ENCODE measurements at places on chromosomes 12 and 14.

GRCh38 chr12:132171968-132172521, 27.8 kb downstream of the NOC4L start:
- peak; percentile 61 for DNase-seq

DNA sequence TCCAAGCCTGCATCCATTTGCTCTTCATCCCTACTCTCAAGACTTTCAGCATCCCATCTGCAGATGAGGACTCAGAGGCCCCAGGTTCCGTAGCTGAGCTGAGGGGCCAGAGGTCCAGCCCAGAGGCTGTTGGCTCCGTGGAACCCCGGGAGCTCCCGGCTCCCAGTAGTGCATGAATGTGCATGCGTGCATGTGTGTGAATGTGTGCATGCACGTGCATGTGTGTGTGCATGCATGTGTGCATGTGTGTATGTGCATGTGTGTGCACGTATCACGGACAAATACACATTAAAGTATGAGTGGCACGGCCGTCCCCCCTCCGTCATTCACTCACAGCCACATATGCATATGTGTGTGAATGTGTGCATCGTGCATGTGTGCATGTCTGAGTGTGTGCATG, 149.9 kb downstream of the KIF26A start:
- no peak for DNase-seq

DNA sequence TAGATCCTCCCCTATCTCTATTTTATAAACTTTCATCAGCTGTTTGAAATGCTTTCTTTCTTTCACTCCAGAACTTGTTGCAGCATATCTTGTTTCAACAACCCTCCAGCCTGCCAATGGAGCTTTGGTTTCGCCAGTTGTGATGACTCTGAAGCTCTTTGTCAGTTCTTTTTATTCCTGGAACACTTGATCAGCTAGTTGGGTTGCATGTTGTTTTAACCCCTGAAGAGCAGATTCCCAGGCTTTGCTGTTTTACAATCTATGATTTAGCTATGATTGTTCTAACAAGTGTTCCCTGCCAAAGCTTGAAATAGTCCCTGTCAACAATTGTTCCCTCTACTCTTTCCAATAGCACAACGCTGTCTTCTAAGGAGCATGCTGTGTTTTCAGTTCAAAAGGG, 50.6 kb upstream of the FUT8 start:
- DNase-seq, result no peak

DNA sequence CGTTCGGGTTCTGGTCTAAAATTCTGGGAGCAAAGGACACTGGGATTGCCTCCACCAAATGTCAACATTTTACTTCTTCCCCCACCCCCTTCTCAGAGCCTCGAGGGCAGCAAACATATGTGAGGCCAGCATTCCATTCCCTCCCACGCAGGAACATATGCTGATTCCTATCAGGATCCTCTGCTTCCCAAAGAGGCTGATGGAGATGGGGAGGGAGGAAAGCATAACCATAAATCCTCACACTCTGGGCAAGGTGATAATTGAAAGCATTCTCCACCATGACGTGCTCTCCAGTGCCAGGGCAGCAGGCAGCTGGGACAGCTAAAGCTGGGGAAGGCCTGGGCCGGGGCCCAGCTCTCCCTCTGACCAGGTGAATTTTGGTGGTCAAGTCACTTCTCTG, 395.0 kb downstream of the ZFP36L1 start:
- DNase-seq, result no peak

GRCh38 chr12:102120886-102121285, 903 bp downstream of the PARPBP start:
- DNase-seq, result no peak

DNA sequence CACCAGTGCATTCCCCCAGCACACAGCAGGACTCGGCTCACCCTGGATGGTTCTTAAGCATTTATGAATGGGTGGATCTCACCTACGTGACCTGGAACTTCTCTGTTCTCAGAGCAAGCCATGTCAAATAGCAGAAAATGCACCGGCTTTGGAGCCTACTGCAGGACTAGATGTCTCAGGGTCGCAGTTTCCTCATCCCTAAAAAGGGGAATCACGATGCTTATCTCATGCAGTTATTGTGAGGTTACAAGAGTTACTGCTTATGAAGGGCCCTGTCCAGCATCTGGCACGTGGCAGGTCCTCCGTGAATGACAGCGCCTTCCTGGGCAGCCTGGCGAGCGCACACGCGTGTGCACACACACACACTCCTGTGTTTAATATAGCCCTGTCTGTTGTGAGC, 128.5 kb downstream of the ETV6 start:
- no peak for DNase-seq

- DNase-seq, result no peak
Measured at GRCh38 chr12:96083020-96083719, 47.8 kb upstream of the LTA4H start.

- DNase-seq, result no peak
Measured at GRCh38 chr14:50773632-50774541, 57.1 kb downstream of the NIN start.

DNA sequence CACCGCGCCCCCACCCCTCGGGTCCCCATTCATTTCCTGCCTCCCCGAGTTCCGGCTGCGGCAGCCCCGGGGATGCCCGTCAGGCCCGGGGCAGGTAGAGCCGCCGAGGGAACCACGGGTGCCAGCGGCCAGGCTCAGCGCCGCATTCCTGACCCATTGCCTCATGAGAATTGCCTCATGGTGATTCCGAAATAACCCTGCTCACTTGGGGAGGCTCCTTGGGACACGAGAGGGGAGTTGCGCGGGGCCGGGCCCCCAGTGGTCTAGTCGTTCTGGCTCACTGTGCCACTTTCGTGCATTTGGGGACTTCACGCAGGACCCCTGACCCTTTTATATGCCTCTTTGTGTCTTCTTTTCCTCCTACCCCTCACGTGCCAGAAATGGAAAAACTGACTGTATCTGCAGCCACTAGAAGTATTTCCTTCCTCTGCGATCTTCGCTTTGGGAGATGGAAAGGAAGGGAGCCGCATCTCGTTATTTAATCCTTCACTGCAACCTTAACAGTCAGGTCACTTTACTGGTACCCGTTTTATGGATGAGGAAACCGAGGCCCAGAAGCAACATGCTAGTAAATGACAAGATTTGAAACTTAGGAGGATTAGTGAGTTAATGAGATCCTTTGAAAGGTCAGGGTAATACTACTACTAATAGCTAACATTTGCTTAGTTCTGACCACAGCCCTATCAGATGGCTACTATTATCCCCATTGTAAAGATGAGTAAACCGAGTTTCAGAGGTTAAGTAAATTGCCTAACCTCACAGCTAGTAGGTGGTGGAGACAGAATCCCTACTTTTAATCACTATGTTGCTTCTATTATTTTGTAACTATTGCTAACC, 768 bp downstream of the PTPN11 start:
- DNase-seq, result no peak

DNA sequence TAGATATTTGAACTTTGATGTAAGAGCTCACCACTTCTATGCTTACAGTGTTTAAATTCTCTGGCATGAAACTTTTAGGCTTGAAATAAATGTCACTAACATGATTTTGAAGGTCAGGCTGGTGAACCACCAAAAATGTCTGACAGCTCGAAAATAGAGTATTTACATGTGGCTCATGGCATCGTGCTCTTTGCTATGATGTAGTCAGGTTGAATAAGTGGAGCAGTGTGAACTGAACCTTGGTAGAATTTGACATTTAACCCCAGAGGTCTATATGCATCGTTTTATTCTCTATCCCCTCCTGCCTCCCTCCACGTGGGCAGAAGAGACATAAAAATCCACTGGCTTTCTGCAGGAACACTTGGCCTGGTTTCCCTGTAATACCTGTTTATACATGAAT, 369.7 kb upstream of the ATP2B1 start:
- no peak for DNase-seq

Measured in natural killer cell treated with Interleukin-12 subunit alpha and Interleukin-12 subunit beta and Interleukin-15 and Interleukin-18, amount 100 ng/mL, for 72 hours (primary cell).